ENCODE measurements at places on chromosomes 1 and 21. TPM values are rescaled to one million over a fixed set of nuclear protein-coding genes. Genes with fewer than 3 reads are reported as not detected.

Gene ARID1A
- total RNA-seq = 62.8 TPM

DNA sequence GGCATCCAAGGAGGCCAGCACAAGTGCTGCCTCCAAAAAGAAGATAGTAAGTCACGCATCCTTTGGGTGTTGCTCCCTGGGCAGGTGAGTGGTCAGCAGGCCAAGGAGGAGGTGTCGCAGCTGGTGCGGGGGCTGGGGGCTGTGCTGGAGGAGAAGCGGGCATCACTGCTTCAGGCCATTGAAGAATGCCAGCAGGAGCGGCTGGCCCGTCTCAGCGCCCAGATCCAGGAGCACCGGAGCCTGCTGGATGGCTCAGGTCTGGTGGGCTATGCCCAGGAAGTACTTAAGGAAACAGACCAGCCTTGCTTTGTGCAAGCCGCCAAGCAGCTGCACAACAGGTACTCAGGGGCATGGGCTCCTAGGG, 4.3 kb downstream of the TRIM46 start:
- H3K27ac ChIP-seq = no peak overlapping the region
- DNase-seq = no peak
- H3K4me1 ChIP-seq = peaks cover 35% of the 10 kb centered on the region
- H3K36me3 ChIP-seq = no peaks in the 10 kb centered on the region
- no peaks in the 10 kb centered on the region for H3K27me3 ChIP-seq

GRCh38 chr1:231841616-231842344, 215.2 kb downstream of the DISC1 start:
- H3K4me1 ChIP-seq = peaks cover 7% of the 10 kb centered on the region
- H3K27ac ChIP-seq = no peak overlapping the region
- H3K27me3 ChIP-seq = no peaks in the 10 kb centered on the region
- H3K4me3 ChIP-seq = no peak overlapping the region
- H3K36me3 ChIP-seq = no peaks in the 10 kb centered on the region

- H3K36me3 ChIP-seq = no peaks in the 10 kb centered on the region
- no peak for DNase-seq
- H3K4me3 ChIP-seq = no peak overlapping the region
- H3K27ac ChIP-seq = no peak overlapping the region
- no peaks in the 10 kb centered on the region for H3K4me1 ChIP-seq
- no peaks in the 10 kb centered on the region for H3K27me3 ChIP-seq
Observed at GRCh38 chr1:42720868-42721267, 19.2 kb downstream of the CLDN19 start.

Measured in HCT116 (cell line).